Myocyte (in vitro differentiated cells): ENCODE measurements at places on chromosomes 4 and X.

GRCh38 chr4:7217474-7218321, 25.4 kb downstream of the SORCS2 start:
- peak; percentile 75 for DNase-seq

DNA sequence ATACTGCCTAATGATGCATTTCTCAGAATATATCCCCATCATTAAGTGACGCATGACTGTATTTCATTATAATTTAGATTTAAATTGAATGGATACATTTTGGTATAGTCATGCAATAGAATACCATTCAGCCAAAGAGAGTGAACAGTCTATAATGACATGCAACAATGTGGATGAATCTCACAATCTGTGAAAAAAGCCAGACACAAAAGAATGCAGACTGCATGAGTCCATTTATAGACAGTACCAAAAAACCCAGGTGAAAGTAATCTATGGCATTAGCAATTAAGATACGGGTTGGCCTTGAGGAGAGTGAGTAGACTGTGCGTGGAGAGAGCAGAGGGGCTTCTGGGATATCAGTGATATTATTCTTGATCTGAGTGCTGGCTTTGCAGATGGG, 239.7 kb upstream of the PGRMC2 start:
- no peak for DNase-seq

GRCh38 chr4:177005674-177006230, 213.0 kb upstream of the VEGFC start:
- DNase-seq: peak; percentile 61

GRCh38 chr4:188400451-188400850, 261.2 kb downstream of the TRIML1 start:
- no peak for DNase-seq

- DNase-seq: no peak
Measured at GRCh38 chr4:175988511-175988910, 77.1 kb upstream of the WDR17 start.

GRCh38 chr4:153142700-153143438, 61.4 kb upstream of the TRIM2 start:
- peak; percentile 77 for DNase-seq
